ENCODE measurements at places on chromosomes 6 and 20. TPM values are rescaled to one million over a fixed set of nuclear protein-coding genes. Genes with fewer than 3 reads are reported as not detected.

- DNase-seq: no peak
Measured at GRCh38 chr20:40797425-40797824, 108.4 kb upstream of the MAFB start.

GRCh38 chr6:41582540-41582939, 36.4 kb downstream of the FOXP4 start:
- DNase-seq: no peak

DNA sequence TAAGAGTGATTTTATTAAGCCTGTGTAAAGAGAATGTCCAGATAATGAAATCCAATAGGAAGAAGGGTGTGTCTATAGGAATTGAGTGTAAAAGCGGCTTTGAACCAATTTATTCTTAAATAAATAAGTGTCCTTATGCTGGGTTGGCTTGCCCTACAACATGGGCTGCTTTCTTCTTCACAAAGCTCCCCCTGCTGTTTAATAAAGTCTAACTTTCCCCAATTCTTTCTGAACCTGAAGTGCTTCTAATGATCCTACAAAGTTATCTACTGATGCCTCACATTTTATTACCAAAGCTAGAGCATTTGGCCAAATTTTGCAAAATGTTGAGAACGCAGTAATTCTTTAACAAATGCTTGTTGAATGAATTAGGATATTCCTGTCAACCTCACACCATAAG, 36.3 kb upstream of the SIRT5 start:
- DNase-seq: no peak

GRCh38 chr6:159163901-159164370, 5.3 kb upstream of the FNDC1 start:
- DNase-seq: no peak

The SIRPB2 gene
- total RNA-seq: 1.2 TPM

The ERVFRD-1 gene
- not detected for total RNA-seq

Measured in pulmonary artery endothelial cell (primary cell).